Camera-type eye (tissue), 1 donor: ENCODE measurements at places on chromosomes 5 and 9. TPM values are rescaled to one million over a fixed set of nuclear protein-coding genes. Genes with fewer than 3 reads are reported as not detected.

LEAP2 gene
- 1.1 TPM for total RNA-seq

PLAC8L1 gene
- not detected for total RNA-seq

C6 gene
- total RNA-seq, result 0.55 TPM

TLR4 gene
- total RNA-seq, result 12.6 TPM

EPB41L4B gene
- 8.9 TPM for total RNA-seq

NME5 gene
- total RNA-seq, result 5.6 TPM

PLEKHG4B gene
- total RNA-seq, result 10.1 TPM

C1QTNF2 gene
- total RNA-seq, result 16.9 TPM

ABL1 gene
- total RNA-seq, result 82.9 TPM

MAMDC2 gene
- 20.3 TPM for total RNA-seq

CDK7 gene
- 25.2 TPM for total RNA-seq

FOXI1 gene
- not detected for total RNA-seq

SLC4A9 gene
- total RNA-seq, result not detected

GRIN1 gene
- 12.7 TPM for total RNA-seq

PCDH1 gene
- 23.0 TPM for total RNA-seq

TAF11L10 gene
- not detected for total RNA-seq

PRRX2 gene
- total RNA-seq, result 7.9 TPM

LCN1 gene
- total RNA-seq, result 13.0 TPM

SLC25A2 gene
- total RNA-seq, result not detected

HACD4 gene
- 5.1 TPM for total RNA-seq

PCDHGB5 gene
- 23.4 TPM for total RNA-seq

NR4A3 gene
- total RNA-seq, result 5.1 TPM

DMRTA1 gene
- total RNA-seq, result 1.8 TPM

BAAT gene
- 0.22 TPM for total RNA-seq

ST8SIA4 gene
- 16.4 TPM for total RNA-seq

CCDC152 gene
- total RNA-seq, result 6.1 TPM

MRNIP gene
- total RNA-seq, result 55.3 TPM
